ENCODE measurements at places on chromosomes 13 and 19.
A peak's percentile ranks its signal among the peaks of the same experiment; 100 is the strongest.

DNA sequence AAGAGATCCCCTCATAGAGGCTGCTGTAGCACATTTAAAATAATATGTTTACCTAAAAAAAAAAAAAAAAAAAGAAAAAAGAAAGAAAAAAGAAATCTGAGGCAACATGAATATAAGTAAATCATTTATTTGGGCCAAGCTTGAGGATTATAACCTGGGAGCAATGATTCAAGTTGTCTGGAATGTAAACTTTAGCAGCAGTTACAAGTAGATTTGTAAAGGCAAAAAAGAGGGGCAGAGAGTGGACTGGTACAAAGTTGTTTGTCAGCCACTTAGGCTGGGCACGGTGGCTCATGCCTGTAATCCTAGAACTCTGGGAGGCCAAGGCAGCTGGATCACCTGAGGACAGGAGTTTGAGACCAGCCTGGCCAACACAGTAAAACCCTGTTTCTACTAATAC lies 11.3 kb downstream of the ZNF43 start:
- no peak for DNase-seq

GRCh38 chr19:35436477-35437405 lies 11.3 kb upstream of the FFAR2 start:
- DNase-seq = no peak

DNA sequence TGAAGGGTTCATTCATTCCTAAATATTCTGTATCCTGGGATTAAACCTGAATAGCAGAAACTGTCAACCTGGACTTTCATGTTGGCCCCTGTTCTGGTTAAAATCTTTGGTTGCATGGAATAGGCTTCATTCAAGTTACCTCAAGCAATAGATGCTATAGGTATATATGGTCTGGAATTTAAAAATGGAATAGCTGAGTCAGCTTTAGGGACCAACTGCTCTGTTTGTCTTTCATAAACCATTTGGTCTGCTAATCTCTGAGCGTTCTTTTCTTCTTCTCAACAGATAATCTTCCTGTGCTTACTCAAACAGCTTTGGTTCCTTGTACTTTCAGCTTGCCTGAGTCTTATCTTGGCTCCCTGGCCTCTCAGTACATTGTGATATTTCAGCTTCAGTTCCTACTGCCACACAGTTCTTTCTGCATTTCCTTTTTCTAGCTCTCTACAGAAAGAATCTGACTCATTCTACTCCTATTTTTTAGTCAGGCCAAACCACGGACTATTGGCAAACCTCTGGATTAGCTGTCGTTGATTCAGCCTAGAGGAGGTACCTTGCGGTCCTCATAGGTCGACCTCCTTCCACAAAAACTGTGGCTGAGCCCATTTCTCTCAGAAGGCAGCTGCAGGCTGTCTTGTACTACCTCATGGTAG lies 35.9 kb upstream of the MAB21L1 start:
- DNase-seq = no peak

- DNase-seq = no peak
Measured at GRCh38 chr19:12930002-12930645, 3.4 kb downstream of the FARSA start.

- no peak for DNase-seq
Measured at GRCh38 chr13:35554972-35555623, 78.6 kb upstream of the MAB21L1 start.

GRCh38 chr19:34172661-34173192 lies 423 bp downstream of the LSM14A start:
- DNase-seq = peak; percentile 34

GRCh38 chr19:19461671-19462622 lies 53.4 kb downstream of the TSSK6 start:
- no peak for DNase-seq

GRCh38 chr19:31594701-31595100 lies 245.5 kb upstream of the TSHZ3 start:
- DNase-seq = no peak

DNA sequence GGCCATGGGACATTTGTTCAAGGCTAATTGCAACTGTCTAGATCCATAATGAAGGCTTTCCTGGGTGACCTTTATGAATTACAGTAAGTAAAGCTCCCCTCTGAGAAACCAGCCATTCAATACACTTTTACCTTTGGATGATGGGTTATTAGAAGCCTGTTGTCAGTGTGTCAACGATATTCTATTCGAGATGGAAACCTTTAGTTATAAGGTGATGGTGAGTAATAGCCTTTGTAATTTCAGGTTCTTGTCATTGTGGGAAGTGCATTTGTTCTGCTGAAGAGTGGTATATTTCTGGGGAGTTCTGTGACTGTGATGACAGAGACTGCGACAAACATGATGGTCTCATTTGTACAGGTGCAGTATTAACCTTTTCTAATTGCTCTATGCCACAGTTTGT lies 261.7 kb downstream of the ITGBL1 start:
- no peak for DNase-seq

GRCh38 chr19:28652765-28653164 lies 560.2 kb downstream of the UQCRFS1 start:
- no peak for DNase-seq

DNA sequence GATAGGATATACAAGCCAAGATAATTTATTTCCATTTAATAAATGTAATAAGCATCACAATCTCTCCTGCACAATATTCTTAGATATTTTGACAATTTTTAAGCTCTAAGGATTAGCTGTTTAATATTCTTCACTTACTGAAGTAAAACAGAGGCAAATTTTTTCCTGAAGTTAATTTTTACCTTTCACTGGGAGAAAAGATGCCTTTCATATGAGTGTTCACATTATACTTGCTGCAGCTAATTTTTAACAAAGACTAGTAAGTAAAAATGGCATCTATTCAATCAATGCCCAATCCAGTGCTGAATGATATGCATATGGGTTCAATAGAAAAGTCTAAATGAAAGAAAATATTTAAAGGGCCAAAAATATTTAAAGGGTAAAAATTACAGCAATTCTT lies 377.2 kb upstream of the GPC6 start:
- DNase-seq = no peak

DNA sequence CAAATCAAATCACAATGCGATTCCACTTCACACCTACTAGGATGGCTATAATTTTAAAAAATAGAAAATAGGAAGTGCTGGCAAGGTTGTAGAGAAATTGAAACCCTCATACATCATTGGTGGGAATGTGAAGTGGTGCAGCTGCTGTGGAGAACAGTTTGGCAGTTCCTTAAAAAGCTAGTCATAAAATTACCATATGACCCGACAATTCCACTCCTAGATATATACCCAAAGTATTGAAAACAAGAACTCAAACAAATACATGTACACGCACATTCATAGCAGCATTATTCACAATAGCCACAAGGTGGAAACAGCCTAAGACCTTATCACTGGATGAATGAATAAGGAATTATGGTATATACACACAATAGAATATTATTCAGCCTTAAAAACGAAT lies 12.0 kb downstream of the HMGB1 start:
- no peak for DNase-seq

DNA sequence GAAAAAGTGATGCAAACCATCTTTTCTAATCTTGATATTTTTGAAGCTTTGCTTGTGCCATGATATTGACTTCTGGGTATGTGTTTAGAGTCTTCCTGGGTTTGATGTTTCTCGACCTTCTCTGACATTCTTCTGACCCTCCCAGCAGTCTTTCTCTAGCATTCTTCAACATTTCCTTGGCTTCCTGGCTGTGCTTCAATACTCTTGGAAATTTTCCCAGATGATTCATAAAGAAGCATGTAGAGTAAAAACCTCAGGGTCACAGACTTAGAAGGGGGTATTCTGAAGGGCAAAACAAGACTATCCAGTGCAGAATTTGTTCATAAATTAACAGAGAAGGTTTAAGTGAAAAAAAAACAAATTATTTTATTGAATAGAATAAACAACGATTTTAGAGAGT lies 946.3 kb upstream of the PCDH9 start:
- no peak for DNase-seq

DNA sequence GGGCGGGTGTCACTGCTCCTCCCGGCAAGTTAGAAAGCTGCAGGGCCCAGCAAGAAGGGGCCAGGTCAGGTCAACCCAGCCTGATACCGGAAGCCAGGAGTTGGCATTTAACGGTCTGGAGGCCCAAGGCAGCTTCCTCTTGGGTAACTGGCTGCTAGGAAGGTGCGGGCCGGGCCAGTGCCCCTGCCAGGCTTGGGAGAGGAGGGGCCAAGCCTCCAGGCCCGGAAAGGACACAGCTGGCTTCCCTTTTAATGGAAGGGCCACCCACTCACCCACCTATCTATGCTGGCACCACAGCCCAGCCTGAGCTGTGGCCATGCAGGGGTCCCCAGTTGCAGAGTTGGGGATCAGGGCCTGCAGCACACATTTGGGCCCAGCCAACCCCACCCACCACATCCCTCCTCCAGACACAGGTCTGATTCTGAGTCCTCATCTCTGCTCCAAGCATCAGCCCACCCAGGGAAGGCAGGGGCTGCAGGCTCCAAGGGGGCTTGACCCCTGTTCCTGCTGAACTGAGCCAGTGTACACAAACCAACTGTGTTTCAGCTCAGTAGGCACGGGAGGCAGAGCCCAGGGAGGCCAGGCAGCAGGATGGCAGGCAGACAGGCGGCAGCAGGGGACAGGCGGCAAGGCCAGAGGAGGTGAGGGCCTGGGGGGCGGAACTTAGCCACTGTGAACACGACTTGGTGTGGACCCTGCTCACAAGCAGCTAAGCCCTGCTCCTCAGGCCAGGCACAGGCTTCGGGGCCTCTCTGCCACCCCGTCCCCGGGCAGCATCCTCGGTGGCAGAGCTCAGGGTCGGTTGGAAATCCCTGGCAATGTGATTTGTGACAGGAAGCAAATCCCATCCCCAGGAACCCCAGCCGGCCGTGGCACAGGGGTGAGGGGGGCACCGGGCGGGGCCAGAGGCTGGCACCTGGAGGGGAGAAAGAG lies 40.8 kb downstream of the ZSWIM4 start:
- DNase-seq = no peak

DNA sequence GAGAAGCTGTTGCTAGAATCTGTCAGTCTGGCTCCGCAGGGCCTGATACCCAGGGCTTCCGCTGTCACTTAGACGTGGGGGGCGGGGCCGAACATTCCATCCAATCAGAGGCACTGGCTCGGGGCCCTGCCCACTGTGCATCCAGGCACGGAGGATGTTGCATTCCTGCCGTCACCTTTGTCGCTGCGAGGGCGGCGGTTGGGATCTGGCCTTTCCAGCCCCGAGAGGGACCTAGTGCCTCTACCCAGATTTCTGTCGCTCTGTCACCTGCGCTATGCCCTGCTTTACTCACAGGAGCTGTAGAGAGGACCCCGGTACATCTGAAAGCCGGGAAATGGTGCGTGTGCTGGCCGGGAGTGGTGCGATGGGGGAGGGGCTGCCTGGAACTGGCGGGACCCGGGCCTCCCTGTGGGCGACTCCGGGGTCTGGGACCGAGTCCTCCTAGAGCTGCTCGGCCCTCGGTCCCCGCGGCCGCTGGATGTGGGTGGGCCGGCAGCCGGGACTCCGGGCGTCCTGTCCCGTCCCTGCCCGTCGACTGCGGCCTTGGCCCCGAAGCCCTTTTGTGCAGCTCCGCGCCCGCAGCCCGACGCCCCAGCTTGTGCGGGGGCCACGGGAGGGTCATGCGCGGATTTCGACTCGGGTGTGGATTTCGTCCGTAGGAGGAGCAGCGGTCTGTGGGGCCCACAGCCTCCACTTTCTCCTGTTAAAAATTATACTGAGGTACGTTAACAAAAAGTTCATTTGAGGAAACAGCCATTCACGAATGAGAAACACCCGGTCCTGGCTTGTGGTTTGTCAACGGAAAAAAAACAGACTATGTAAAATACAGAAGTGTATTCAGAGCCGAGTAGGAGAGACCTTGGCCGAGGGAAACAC lies at the start of gene ZNF439:
TSS of gene ZNF439 (plus strand) at position 133 of the 876 bp plus-strand sequence. CDS start at position 275, 142 bp downstream.
- no peak for DNase-seq

- peak; percentile 29 for DNase-seq
Measured at GRCh38 chr13:102845630-102846260, at the start of gene ERCC5. ERCC5 (plus strand) TSS chr13:102846032; CDS start chr13:102846267, 235 bp downstream.

GRCh38 chr13:35760735-35761281 lies 284.3 kb upstream of the MAB21L1 start:
- DNase-seq = no peak

GRCh38 chr13:26376430-26376829 lies 122.5 kb downstream of the CDK8 start:
- DNase-seq = no peak

DNA sequence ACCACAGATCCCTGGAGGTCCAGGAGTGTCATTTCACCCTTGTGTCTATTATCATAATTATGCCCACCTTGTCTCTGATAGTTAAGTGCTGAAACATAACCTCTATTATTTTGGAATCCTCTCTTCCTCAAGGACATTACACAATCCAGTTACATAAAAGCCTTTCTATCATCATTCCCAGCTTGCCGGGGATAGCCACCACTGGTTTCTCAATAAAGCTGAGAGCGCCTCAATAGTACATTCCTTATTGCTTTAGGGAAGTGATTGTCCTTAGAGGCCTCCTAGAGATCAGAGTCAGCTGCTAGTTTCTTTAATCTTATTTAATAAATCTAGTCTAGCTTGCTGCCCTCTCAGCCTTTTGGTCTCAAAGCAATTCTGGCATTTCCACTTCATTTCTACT lies 490.0 kb upstream of the ATXN8OS start:
- peak; percentile 4 for DNase-seq

- DNase-seq = no peak
Measured at GRCh38 chr19:5514001-5514400, 53.8 kb downstream of the TINCR start.

- DNase-seq = peak; percentile 44
Measured at GRCh38 chr19:29260477-29261317, 47.7 kb upstream of the UQCRFS1 start.

GRCh38 chr13:25455146-25455545 lies 83.4 kb downstream of the ATP8A2 start:
- no peak for DNase-seq

DNA sequence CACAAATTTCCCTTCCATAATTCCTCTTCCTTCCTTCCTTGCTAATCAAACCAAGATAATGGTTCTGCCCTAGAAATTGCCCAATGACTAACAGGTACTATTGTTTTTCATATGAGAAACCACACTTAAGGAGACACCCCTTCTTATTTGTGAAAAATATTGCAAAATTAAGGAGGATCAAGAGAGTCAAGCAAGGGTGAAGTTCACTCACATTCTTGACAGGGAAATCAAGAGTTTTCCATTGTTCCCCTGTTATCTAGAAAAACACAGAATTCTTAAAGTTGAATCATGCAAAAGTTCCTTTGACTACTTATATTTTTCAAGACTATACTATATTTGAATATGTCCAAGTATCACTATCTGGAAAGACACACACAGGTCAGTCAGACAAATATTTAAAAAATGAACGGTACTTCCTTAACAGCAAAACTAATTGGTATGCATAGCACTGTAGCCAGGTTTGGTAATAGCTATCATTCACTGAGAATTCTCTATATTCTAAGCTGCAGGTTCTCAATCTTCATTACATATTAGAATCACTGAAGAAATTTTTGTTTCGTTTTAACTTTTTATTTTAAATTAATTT lies 897.2 kb downstream of the DIAPH3 start:
- DNase-seq = no peak

DNA sequence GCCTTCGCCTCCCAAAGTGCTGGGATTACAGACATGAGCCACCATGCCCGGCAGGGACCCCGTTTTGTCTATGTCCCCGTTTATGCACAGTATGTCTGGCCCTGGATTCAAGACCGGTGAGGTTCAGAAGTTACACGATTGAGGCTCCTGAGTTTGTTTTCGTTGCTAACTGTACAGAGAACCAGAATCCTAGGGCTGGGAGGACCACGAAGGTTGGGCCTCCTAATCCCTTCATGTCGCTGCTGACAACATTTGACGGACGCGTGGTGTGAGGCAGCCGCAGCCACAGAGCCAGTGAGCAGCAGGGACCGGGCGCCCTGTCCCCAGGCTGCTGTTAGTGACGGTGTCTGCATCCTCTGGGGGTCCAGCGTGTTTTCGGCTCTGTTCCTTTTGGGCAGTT lies 91.4 kb downstream of the ATP11A start:
- DNase-seq = no peak

- DNase-seq = no peak
Measured at GRCh38 chr19:6802336-6803035, 30.0 kb downstream of the VAV1 start.

Measured in HuH-7 (cell line).